ENCODE measurements at places on chromosomes 5 and 9.

GRCh38 chr9:116695438-116695837 is 8.3 kb downstream of the TRIM32 start:
- no peak for DNase-seq

DNA sequence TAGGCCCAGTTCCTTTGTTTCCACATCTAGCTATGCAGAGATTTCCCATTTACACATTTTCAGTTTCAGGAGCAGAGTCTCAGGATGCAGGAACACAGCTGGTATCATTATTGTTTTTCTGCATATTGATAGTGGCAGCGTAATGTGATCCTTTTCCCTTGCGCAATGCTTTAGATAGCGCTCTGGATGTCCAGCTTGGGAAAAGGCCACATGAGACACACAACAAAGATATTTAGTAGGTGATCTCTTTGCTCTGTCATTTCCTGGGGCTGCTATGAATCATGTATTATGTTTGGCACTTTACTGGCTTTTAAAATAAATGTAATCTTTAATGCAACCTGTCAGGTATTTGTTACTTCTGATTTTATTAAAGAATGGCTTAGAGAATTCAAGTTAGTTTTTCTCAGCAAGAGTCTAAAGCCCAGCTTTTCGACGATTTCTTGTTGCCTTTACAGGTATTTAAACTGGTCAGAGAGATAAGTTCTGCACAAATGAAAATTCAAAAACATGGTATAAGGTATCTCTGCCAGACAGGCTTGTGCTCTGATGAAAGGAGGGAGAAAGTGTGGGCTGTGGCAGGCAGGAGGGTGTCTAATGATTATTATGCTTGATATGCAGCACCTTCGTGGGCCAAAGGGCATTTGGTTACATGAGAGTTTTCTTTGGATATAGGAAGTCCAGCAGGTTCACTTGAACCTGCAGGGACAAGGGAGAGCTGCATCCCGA is 42.2 kb downstream of the PTTG1 start:
- no peak for DNase-seq

- DNase-seq, result no peak
Observed at GRCh38 chr5:95069948-95070347, 214.9 kb downstream of the MCTP1 start.

- DNase-seq, result no peak
Observed at GRCh38 chr9:112408819-112409218, 28.9 kb downstream of the HSDL2 start.

DNA sequence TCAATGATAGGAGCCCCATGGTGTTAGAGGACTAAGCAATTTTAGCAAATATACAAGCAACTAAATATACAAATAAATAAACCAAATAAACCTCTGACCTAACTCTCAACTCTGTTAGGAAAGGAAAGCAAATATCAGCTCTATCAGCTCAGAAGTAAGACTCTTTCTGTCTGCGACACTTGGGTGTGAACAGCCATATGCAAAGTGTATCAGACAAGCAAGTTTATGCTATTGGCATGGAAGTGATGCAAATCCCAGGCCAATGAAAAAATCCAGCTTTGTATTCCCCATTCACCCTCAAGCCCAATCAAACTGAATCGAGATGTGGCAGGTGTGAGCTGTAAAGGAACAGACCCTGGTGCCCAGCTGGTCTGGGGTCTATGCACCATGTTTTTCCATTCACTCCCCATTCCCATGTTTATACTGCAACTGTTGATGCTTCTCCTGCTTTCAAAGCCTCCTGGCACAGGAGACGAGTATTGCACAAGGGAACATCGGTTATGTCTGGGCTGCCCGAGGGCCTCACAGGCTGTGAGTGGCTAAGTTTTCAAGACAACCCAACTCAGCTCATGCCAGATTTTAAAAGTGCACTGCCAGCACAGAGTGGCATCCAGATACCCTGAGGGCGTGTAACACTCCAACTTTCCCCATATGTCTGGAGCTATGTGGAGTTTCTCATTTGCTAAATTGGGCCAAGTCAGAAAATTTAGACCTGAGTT is 73.1 kb downstream of the FEM1C start:
- no peak for DNase-seq

GRCh38 chr5:138620663-138621224 is 45.5 kb upstream of the HSPA9 start:
- no peak for DNase-seq

DNA sequence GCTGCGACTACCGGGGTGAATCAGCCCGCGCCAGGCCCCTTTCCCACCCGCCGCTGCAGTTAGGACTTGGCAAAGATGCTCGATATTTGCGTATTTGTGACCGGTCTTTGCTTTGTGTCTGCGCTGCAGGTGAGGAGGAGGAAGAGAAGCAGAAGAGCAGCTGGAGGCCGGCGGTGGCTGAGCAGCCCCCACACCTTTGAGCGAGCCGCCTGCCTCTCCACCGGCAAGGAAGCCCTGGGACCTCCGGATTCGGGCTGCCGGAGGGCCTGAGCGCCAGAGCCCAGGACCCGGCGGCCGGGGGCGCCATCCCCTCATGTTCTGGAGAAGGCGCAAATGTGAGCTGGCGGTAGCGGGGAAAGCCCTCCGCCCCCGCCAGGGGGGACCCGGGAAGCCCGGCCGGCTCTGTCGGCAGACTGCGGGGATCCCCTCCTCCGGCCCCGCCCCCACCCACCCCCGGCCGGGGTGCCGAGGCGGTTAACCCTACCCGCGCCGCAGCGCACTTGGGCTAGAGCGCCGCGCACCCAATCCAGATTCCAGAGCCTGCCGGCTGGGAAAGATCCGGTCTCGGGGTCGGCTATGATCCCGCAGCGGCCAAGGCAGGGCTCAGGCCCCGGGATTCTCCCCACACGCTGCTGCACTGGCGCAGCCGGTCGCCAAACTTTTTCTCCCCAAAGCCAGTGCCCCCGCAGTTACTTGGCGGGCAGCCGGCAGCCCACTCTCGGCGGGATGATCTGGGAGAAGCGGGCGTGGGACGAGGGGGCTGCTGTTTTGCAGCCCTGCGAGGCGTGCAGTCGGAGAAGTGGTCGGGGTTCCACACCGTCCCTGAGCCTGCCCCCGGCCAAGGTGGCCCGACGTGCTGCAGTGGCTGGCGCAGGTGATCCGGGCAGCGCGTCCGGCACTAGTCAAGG is 800 bp upstream of the KCNN2 start:
- DNase-seq, result no peak

GRCh38 chr5:57891443-57891842 is 408.8 kb upstream of the ACTBL2 start:
- DNase-seq, result no peak

DNA sequence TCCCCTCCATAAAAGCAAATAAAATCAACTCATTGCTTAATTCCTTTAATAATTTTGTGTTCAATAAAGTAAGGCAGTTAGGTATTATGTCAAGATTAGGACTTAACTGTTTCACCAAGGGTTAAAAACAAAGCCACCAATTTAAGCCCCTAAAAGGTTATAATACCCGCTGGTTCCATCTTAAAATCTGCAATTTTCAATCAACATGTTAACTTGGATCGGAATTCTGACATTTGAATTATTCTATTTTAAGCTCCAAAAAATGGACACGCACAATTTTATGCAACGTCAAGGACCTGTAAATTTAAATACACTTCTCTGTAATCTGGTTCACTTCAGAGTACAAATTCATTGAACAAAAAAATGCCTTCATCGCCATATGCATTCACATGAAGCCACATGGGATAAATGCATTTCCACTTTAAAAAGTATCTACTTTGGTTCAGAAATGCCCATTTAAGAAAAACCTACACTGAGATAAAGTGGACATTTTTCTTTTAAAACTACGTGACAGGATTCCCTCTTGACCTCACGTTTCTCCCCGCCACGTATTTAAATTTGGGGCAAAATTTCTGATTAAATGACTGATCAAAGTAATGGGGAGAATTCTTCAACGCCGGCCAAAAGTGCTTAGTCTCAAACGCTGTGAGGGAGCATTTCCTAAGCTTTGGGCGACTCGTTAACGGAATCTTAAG is 721 bp downstream of the GIN1 start:
- DNase-seq, result no peak

Measured in stimulated activated CD8-positive, alpha-beta memory T cell treated with anti-CD3 and anti-CD28 coated beads, Interleukin-15, amount 100 ng/mL, for 1 hour (primary cell).